ENCODE measurements at places on chromosomes 16 and 17.

GRCh38 chr17:8152112-8152775, at the start of gene PER1:
TSS of gene PER1 (minus strand) at chr17:8152404. CDS start at chr17:8150706, 1,698 bp downstream.
- DNase-seq, result peak; percentile 91

DNA sequence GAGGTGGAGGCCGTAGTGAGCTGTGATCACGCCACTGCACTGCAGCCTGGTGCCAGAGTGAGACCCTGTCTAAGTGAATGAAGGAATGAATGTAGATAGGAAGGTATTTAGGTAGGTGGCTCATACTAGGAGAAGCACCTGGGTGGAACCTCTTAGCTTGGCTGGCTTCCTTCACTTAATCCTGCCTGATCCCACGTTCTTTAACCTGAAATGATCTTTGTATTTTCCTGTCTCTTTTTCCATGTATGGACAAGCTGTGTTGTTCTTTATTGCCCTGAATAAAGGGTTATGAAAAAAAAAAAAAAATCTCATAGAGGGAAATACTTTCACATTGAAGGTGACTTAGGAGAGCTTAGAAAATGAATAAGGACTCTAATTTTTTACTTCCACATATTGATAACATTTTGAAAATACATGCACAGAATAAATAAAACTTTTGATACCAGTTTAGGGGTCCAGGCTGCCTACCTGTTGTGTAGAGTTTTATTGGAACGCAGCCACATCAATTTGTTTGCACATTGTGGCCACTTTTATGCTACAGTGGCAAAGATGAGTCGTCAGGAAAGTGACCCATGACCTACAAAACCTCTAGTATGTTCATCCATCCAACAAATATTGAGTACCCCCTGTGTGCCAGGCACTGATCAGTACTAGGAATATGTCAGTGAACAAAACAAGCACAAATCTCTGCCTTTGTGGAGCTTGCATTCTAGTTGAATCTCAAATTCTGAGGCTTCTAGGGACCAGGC, 44.6 kb downstream of the VPS35L start:
- DNase-seq, result no peak

- no peak for DNase-seq
Observed at GRCh38 chr16:80804526-80805383, at the start of gene CDYL2. TSS of gene CDYL2 (minus strand) at chr16:80804598. CDS start at chr16:80804173, 425 bp downstream.

- DNase-seq, result no peak
Observed at GRCh38 chr16:78906135-78906534, 694.4 kb downstream of the MAF start.

DNA sequence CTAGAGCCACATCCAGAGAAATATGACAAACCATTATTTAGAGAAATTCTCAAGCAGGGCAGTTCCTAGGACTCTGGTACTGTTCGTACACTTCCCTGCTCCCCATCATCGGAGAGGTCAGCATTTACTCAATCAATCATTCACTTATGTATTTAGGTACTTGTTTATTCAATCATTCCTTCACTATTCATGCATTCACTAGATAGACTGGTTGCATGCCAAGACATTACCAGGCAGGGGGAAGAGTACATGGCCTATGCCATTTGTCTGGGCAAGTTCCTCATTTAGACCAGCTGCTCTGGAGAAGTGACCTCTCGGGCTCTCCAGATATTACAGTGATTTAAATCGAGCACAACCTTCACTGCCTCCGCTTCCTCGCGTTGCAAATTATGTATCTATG, 603.4 kb downstream of the KCNJ2 start:
- DNase-seq, result no peak

GRCh38 chr17:83006515-83007455, 72.6 kb upstream of the METRNL start:
- no peak for DNase-seq

DNA sequence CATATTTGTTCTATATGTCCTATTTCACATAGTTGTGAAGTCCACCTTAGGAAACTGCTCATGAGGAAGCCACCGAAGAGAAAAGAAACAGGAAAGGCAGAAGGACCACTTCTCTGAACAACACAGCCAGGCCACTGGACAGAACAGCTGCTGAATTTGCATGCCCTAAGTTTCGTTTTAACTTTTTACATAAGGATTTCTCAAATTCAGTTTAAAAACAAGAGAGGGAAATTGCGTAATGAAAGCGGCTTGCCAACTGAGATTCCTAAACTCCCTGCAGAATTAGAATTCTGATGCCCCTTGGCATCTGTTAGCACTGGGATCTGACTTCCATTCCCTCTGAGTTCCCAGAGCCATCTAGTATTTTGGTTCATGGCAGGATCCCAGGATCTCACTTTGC, 5.0 kb upstream of the CCL8 start:
- DNase-seq, result no peak

DNA sequence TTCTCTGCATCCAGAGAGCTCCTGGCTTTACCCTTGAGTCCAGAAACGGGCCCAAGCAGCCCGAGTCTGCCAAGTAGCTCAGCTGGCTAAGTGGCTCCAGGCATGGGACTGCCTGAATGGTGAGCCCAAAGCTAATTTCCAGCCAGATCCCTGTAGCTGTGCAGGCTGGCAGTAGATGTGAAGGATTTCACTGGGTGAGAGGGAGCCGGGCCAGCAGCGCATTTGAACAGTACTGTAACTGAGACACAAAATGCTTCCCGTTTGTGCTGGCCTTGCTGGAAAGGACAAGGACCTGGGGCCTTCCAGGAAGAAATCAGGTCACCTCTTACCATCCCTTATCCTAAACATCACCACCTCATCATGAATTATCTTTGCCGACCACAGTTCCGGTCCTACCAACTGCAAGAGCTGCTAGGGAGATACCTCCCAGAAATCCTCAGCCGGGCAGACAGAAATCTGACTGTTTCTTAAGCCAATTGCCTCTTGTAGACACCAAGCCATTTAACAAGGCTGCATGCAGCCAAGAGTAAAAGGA, 3.7 kb downstream of the TIMP2 start:
- DNase-seq, result no peak

DNA sequence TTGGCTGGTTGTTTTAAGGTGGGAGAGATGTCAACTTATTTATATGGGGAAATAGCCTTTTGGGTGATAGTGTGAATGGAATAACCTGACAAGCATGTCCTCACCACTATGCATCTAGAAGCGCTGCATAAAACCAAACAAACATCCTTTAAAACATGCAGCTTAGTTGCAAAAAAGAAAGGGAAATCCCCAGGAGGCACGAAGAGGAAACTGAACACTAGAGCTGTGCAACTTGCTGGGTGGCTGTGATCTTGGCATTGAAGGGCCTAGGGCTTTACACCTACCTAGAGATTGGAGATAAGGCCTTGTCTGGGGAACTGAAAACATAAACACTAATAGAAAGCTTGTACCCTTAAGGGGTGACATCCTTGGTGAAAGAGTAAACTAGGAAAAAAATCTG, 7.3 kb downstream of the C16orf54 start:
- peak; percentile 90 for DNase-seq

DNA sequence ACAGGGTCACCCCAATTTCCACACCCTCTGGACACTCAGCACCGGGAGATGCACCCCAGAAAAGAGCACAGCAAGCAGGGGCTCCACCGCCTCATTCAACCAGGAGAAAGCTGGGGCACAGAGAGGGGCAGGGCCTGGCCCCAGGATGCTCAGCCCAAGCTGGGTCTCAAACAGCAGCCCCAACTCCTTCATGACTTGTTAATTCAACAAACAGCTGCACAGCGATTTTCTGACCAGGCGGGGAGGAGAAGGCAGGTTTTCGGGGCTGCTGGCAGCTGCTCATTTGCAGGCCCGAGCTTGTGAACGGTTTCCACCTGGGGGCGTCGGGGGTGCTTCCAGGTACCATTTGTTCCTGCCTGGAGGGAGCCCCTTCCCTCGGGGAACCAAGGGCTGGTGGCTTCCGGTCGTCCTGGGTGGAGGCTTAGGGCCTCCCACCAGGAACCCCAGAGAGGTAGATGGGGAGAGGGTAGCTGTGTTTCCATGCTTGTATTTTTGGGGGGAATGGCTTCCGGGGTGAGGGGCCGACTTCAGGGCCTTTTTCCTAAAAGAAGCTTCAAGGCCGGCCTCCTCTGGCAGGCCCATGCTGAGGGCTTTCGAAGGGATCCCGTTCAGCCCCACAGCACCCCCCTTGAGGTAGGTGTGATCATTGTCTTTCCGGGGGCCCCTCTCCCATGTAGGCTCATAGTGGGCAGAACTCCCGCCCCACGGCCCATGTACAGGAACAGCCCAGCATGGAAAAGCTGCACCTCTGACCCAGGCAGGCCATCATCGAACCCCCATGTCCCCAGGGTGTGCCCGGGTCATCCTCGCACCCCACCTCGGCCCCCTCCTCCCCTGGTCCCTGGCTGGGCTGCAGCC, 191.6 kb upstream of the GSE1 start:
- DNase-seq, result no peak

GRCh38 chr17:83194186-83194561, 114.8 kb downstream of the METRNL start:
- no peak for DNase-seq

GRCh38 chr17:8806253-8806925, 7.2 kb upstream of the MFSD6L start:
- no peak for DNase-seq

GRCh38 chr16:46801428-46802049, 29.4 kb downstream of the C16orf87 start:
- DNase-seq, result no peak

DNA sequence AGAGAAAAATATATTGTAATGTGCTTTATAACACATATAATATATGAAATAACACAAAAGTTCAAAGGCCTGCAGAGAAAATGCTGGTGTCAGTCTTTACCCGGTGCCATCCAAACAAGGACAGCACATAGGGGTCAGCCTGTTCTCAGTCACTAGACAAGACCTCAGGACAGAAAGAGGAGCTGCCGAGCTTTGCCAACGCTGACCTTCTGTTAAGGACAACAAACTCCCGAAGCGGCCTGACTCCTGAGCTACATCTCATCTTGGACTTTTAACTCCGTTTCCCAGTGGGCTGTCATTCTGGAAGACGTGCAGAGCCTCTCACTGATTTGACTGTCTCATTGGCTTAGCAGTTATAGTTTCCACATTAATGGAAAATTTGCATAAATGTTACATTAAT, 6.9 kb downstream of the ELAC2 start:
- no peak for DNase-seq

GRCh38 chr16:86296256-86296655, 214.1 kb upstream of the FOXF1 start:
- DNase-seq, result no peak

GRCh38 chr17:61728297-61728836, 135.0 kb downstream of the BRIP1 start:
- DNase-seq, result no peak

DNA sequence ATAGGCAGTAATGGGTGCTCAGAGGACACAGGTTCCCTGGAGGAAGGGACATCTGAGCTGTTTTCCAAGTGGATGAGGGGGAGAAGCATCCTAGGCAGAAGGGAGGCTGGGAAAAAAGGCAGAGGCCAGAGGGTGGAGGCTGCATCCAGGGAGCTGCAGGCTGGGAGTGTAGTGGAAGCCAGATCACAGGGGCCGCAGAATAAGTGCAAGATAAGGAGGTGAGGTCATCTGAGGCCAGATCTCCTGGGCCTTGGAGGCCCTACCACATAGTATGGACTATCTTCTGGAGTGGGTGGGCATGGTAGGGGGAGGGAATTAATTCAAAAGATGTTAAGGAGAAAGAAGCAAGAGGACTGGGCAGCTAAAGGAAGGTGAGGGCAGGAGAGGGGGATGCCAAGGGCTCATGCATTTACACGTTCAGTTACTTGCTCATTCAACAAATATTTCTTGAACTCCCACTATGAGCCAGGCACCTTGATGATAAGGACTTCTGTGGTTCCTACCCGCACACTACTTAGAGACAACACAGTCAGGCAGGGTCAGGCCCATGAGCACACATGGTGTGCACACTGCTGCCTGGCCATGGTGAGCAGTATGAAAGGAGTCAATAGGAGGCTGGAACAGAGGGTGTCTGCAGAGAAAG, 2.4 kb upstream of the RIPOR1 start:
- DNase-seq, result no peak
